ENCODE measurements at places on chromosomes 5 and 9.

- DNase-seq, result no peak
These were observed 124.4 kb downstream of the FANCC start for GRCh38 chr9:95193067-95193466.

GRCh38 chr5:56620903-56621677 lies 194.3 kb upstream of the MAP3K1 start:
- DNase-seq, result peak; percentile 50

GRCh38 chr5:83441747-83442146 lies 29.8 kb upstream of the VCAN start:
- DNase-seq, result no peak

GRCh38 chr5:75320371-75320770 lies 16.6 kb upstream of the HMGCR start:
- DNase-seq, result no peak

DNA sequence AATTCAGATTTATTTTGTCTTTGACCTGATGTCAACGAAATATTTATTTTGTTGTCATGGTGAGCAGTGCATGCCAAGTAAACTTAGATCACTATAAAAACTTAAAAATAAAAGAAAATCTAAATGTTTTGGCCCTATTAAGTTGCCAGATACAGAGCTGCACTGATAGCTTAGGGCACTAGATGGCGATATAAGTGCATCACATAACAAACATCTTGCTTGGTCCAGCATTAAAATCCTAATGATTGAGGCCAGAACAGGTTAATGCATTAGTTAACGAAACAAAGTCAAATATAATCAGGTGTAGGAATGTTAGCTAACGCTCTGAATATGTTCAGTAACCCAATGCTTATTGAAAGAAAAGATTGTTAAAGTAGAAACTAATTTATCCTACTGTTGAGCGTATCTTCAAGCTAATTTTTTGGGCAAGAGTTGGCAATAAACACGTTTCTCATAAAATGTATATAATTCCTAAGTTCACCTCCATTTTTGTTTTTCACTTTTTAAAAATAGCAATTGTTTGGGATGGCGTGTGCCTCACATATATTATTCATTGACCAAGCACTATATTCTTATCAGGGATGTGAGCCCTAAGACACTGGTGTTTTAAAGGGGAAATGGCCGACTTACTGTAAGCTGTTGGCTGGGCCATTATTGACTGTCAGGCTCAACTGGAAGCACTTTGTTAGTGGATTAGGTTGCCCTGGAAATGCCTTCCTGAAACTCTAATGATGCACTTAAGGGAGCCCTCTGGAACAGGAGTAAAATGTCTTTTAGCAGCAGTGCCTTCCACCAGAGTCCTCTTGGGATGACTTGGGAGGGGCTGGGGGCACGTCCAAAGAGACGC lies 33.3 kb downstream of the KCTD16 start:
- peak; percentile 42 for DNase-seq

- DNase-seq, result no peak
These were observed 359.5 kb downstream of the TMEM167A start for GRCh38 chr5:82717738-82718137.

- no peak for DNase-seq
These were observed 101.7 kb upstream of the DAPK1 start for GRCh38 chr9:87395804-87396479.

GRCh38 chr9:76699971-76700370 lies 64.3 kb upstream of the PCA3 start:
- DNase-seq, result peak; percentile 55

GRCh38 chr9:33225319-33226147 lies 14.4 kb upstream of the SPINK4 start:
- DNase-seq, result peak; percentile 66

DNA sequence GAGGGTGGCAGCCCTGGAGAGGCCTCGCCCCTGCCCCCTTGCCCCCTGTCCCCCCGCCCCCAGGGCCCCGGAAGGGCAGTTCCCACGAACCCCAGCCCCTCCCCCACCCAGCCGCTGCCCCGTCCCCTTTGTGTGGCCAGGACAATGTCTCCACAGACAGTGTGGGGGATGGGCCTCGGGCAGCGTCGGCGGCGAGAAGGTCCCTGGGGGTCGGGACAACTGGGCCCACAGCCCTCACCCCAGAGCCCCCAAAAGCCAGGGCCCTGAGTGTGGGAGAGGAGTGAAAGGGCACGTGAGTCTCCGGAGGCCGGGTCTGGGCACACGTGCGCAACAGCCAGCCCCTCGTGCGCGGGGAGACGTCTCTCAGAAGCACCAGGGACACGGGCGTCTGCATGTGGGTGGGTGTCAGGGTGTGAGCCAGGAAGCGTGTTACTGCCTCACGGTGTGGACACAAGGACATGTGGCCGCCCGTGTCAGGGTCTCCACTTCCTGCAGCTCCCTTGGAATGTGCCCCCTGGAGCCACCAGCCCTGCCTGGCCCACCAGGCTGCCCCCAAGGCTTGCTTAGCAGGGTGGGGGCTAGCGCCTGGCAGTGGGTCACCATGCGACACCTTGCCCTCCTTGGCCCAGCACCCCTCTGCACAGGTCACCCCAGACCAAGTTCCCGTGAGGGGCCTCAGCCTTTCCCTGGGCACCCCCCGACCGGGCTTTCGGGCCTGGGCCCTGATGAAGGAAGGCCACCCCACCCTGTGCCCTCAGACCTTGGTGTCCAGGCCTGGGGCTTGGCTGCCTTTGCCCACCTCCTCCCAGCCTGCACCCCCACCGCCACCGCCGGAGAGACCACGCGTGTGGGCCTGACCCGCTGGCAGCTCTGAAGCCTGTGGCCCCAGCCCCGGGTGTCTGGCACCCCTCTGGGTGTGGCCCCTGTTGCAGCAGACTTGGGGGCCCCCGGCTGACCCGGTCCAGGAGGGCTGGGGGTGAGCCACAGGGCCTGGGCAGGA lies 12.8 kb upstream of the NRARP start:
- no peak for DNase-seq

DNA sequence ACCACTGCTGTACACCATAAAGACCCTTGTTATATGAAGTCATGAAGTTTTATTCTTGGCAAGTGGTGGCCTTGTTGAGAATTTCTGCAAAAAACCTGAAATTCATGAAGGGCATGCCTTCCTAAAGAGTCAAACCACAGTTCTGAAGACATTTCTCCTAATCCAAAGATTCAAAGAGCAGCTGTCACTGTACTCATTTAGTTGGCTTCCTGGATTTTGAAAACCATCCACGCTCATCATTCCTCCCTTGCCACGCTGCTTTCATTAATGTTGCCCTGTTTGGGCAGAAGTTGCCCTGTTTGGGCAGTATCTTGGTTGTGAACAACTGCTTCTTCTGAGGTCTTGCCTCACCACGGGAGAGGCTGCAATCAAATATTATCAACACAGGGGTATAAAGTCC lies 560.3 kb upstream of the TLE4 start:
- no peak for DNase-seq

- DNase-seq, result no peak
These were observed 199.6 kb downstream of the CRB2 start for GRCh38 chr9:123555646-123556045.

GRCh38 chr5:76861612-76862011 lies 11.8 kb downstream of the S100Z start:
- no peak for DNase-seq

- DNase-seq, result no peak
These were observed 63.9 kb downstream of the MAT2B start for GRCh38 chr5:163569284-163569683.

- peak; percentile 30 for DNase-seq
These were observed 306.3 kb upstream of the KCNN2 start for GRCh38 chr5:114055318-114056184.

DNA sequence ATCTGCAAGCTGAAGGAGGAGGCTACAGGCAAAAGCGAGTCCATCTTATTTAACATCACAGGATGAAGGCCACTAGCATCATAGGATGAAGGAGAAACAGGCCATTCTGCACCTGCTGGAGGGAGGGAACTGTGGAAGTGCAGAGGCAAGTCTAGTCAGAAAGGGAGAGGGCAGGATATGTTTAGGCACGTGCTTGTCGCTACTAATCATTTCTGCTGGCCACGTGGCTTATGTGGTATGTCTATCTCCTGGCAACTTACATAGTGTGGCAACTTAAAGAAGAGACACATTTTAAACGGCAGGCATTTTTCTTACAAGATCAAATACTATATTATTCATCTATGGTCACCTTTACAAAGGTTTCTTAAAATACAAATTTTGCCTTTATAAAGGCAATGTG lies 74.0 kb downstream of the GNAQ start:
- no peak for DNase-seq

GRCh38 chr9:29445751-29446150 lies 1872.5 kb upstream of the C9orf72 start:
- DNase-seq, result no peak

GRCh38 chr5:160837749-160838593 lies 14.0 kb downstream of the ATP10B start:
- peak; percentile 47 for DNase-seq

DNA sequence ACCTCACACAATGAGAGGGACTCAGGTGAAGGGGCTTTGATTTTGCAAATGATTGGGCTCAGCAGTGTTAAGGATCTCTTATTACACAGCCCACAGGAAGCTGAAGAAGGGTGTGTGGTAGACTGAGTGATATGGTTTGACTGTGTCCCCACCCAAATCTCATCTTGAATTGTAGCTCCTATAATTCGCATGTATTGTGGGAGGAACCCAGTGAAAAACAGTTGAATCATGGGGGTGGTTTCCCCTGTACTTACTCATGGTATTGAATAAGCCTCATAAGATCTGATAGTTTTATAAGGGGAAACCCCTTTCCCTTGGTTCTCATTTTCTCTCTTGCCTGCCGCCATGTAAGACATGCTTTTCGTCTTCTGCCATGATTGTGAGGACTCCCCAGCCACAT lies 132.5 kb upstream of the FBXL7 start:
- no peak for DNase-seq

DNA sequence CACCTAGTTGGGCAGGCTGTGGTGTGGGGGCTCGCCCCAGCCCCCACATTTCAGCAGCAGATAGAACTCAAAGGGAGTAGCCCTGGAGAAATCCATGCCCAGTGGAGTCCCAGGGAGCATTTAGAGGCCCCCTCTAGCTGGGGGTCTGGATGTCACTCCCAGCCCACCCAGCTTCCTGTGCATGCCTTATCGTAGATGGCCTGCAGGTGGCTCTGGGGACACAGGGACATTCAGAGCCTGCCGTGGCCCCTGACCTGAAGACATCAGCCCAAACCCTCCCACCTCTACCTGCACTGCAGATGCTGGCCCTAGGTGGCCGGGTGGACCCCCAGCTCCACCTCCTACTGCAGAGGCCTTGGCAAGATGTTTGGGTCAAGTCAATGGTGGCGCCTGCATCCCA lies 49.0 kb upstream of the LMX1B start:
- no peak for DNase-seq

- no peak for DNase-seq
These were observed 50.8 kb upstream of the ASTN2 start for GRCh38 chr9:117465706-117466105.
